ENCODE measurements at places on chromosomes 2 and 18.
A peak's percentile ranks its signal among the peaks of the same experiment; 100 is the strongest.

GRCh38 chr2:2175381-2176090 is 155.5 kb downstream of the MYT1L start:
- no peak for DNase-seq

GRCh38 chr2:86417961-86418360 is 23.2 kb upstream of the KDM3A start:
- peak; percentile 78 for DNase-seq

DNA sequence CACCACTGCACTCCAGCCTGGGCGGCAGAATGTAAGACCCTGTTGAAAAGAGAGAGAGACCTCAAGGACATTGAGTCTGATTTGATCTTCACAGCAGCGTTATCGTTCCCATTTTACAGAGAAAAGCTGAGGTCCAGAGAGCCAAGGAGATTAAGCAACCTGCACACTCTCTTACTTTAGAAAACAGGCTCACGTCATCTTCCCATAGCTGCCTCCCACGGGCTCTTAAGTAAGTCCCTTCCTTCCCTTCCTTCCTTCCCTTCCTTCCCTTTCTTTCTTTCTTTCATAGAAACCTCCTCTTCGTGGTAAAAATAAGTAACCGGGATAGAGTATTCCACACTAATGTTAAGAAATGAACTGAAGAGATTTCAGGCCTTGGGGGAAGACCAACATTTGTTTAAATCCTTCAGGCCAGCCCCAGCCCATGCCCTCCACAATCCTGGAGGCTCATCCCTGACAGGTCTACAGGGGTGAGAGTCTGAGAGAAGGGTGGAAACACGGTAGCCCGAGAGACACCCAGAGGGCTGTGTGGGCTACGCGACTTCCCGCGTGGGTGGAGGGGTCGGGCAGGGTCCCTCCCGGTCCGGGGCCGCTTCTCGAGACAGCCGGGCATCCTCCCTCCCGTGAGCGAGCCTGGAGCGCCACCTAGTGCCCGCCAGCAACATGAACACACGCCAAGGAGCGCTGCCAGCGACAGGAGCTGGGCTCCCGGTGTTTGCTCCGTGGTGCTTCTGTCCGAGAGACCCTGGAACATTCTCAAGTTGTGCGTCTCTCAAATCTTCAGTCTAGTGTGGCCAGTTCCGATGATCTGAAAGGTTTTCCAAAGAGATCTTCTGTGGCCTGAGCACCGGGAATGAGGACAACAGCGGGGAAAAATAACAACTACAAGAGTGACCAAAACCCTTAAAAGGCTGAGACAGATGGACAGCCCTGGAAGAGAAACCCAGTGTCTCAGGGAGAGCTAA is 160.3 kb downstream of the INO80D start:
- peak; percentile 79 for DNase-seq

- DNase-seq = no peak
Measured at GRCh38 chr18:48325115-48325665, 84.0 kb downstream of the ZBTB7C start.

DNA sequence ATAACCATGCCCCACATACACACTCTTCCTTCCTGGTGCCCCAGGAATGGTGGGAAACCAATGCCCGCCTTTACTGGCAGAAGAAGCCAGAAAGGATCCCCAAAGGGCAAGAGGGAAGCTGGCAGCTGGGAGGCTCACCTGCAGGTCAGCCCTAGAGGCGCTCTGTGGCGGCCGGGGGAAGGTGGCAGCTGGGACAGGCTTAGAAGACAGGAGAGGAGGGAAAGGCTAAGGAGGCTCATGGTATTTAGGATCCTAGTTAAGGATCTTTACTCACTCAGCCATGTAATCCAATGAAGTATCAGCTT is 23.8 kb downstream of the ADRA2B start:
- DNase-seq = no peak

DNA sequence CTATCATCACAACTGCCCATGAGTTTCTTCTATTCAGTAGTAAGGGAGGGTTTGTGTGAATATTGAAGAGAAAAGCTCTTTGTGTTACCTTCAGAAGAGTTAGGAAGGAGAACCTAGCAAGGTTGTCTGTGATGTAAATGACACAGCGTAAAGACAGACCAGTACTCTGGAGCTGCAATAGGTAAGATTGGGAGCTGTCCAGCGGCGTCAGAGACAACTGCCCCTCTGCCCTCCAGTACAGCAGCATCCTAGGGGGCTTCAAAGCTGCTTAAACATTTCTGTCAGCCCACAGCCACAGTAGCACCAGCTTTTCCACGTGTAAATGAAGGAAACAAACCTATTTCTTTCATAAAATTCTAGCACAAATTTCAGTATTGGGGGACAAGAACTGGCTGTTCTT is 34.5 kb downstream of the NYAP2 start:
- DNase-seq = no peak

DNA sequence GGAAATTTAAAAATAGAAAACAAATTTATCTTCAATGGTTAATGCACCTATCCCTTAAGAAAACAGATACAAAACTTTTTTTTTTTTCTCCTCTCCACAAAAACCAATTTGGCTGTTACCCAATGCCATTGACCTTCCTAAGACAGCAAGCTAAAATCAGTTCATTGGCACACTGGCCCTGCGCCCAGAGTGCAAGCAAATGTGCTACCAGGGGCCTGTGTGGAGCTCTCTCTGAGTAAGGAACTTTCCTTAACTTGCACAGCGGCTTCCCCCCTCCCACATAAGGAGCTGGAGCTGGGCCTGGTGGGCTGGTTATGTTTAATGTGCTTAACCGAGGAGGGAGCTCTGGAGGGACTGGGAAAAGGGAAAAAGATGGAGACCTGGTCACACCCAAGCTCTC is 17.6 kb upstream of the POU3F3 start:
- no peak for DNase-seq

DNA sequence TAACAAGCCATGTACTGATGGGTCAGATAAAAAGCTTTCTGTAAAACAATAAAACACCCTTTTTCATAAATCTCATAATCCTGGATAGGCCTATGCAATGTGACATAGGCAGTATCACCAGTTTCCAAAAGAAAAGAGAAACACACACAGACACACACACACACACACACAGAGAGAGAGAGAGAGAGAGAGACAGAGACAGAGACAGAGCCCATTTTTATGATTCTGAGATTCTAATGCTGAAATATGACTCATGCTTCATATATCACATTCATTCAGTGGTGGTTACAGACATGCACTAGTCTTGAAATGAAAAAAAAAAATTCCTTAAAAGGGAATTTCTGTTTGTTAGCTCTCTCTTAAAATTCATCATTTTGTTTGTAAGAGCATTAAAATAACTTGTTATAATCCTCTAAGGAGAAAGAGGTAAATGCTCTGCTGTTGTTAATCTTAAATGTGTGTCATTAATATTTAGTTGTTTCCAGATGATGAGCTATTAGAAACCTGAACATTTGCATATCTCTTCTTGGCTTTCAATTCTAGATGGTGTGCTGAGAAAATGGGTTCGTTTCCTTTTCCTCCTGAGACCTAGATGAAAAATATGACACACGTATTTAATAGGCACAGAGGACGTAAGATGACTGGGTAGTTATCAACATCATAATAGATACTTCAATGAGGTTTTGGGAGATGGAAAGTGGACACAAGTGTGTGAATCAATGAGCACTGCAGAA is 1598.7 kb upstream of the ACVR2A start:
- no peak for DNase-seq

- DNase-seq = peak; percentile 66
Measured at GRCh38 chr2:224085246-224085645, 46.2 kb upstream of the SERPINE2 start.

DNA sequence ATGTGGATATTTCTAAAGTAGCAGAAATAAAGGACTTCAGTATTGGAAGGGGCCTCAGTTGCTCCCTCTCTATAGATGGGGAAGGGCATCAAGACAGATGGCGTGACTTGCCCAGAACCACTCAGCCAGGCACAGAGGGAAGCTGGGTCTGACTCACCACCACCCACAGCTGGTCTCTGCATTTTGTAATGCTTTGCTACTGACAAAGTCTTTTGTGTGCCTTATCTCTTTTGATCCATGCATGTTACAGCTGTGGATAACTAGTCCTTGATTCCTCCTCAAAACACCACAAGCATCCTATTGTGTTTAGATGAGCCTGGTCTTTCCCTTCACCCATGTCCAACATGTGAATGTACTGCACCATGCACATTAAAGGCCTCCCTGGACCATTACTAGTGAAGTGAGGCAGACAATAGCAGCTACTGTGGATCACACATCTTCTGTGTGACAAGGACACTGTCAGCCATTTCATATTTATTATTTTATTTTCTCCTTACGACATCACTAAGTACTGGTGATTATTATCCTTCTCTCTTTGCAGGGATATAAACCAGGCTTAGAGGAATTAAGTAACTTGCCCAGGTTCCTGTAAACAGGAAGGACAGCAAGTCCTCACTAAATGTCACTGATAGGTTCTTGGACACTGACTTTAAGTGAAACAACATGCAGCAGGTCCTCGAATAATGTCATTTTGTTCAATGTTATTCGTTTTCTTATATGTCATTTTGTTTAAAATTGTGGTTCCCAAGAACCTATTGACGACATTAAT is 29.6 kb upstream of the IL37 start:
- DNase-seq = peak; percentile 68

GRCh38 chr2:56118474-56118873 is 65.3 kb upstream of the CCDC85A start:
- DNase-seq = no peak

DNA sequence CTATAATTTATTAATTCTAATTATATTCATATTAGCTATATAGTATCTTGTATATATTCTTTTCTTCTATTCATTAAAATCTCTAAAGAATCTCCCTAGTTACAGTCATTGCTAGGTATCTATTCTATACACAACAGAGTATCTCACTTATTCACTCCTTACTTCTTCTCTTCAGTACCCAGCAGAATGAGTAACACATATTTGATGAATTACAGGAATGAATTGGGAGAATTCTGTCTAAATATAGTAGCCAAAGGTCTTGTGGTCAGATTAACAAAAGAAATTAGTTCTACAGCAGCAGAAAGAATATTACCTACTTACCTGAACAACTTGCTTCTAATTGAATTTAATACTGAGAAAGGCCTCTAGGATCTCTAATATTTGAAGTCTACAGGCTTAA is 758.0 kb upstream of the ZEB2 start:
- DNase-seq = no peak

DNA sequence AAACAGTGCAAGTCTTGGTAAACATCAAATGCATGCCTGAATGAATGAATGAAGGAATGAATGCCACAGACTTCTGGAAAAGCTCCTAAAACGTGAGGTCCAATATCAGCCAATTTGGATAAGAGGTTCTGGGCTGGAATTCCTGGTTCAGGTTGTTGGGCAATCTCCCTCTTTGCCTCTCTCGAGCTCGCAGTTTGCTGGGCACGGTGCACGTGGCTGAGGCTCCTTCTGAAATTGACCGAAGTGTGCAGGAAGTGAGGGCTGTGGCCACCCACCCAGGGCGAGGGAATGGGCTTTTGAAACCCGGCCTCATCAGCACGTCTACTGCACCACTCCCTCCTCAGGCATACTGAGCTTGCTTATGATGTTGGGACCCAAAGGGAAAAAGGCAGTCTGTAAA is 288.8 kb upstream of the HS6ST1 start:
- no peak for DNase-seq

- peak; percentile 42 for DNase-seq
Measured at GRCh38 chr2:164696634-164697033, 75.4 kb upstream of the GRB14 start.

- DNase-seq = no peak
Measured at GRCh38 chr18:35635170-35635569, 53.6 kb downstream of the GALNT1 start.

Data from A673 (cell line).